CD4-positive, alpha-beta T cell treated with Interleukin-15 for 4 hours (primary cell): ENCODE measurements at places on chromosomes 16 and 17.

DNA sequence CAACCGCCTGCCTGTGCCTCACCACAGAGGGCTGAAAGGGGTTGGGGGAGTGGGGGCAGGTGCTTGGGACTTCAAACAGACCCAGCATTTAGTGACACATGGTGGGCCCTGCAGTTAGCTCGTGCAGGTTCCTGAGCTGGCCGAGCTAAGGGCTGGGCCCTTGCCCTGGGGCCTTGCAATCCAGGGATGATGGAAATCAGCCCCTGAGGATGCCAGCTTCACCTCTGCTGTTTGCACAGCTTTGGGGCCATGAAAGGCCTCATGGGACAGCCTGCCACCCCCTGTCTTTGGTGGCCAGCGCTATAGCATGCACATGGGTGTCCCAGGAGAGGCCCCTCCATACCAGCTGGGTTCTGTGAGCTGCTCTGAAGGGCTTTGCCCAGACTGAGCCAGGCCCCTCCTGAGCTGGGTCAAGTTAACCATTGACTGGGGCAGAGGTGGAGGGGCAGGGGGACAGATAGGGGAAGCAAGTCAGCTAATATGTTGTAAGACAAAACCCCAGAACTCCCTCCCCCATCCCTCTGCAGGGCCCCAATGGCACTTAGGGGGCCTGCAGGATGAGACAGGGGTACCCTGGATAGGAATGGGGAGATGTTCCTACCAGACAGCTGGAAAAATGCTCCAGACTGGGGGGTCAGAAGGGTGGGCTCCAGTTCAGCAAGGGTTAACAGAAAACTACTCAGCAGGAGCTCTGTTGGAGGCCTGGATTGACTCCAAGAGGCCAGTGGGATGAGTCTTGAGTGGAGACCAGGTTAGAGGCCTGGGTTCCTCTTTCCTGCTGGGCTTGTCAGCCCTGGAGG is 692 bp downstream of the PRR15L start:
- DNase-seq: no peak

DNA sequence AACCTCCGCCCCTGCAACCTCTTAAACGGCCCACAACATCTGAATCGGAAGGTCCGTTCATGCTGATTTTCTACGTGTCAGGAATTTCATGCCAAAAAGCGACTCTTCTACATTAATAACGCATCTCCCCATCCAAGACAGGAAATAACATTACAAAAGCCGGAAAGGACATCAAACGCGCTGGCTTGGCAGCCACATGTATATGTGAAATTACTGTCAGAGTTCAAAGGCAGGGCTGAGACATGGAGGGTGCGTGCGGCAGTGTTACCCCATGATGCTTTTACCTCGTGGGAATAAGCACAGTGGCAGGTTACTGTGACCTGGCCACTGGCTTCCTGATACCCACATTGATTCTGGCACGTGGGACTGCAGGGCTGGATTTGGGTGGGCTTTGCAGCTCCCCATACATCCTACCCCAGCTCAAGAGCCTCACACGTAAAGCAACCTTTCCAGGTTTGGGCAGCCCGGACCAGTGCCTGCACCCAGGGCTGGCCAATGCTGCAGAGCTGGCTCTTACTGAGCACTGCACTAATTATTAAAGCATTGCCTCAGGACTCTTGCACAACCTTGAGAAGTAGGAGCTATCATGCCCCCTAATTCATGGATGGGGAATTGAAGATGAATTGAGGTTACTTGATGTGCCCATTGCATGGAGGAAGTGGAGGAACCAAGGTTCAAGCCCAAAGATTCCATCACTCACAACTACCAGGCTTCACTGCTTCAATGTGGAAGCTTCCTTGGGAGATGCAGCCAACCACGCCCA is 120.6 kb upstream of the FOXF1 start:
- no peak for DNase-seq

- peak; percentile 65 for DNase-seq
These were observed at the start of gene GALK1 for GRCh38 chr17:75764711-75765421. Gene GALK1, minus strand, starts transcription at chr17:75765192. Its CDS starts 56 bp downstream, at chr17:75765136.

DNA sequence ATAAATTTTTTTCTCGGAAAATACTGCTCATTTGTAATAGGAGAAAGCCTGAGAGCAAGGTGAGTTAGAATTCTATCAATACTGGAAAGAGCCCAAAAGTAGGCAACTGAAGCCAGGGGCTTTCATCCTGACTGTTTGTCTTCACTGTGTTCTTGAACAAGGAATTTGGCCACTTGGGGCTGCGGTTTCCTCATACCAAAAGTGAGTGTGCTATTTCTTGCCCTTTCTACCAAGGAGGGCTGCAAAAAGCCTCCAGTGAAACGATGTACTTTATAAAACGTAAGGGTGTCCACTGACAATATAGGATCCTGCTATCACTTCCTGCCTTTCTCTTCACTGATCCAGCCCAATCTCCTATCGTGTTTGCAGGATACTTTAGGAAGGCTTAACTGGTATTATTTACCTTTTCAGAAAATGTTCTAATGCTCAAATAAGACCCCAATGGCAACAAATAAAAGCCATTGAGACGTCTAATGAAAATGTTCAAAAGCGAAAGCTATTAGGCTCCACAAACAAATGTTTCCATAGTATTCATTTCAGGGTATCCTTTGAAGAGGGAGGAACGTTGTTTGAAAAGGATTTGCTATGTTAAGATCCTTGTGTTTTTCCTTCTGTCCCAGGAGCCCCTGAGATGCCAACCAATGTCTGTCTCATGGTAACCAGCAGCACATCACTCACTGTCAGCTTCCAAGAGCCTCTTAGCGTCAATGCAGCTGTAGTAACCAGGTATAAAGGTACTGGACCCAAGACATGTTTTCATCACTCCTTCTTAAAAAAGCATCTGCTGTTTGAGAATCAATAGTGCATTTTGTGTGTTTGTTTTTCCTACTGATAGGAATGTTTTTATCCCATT is 219.3 kb upstream of the NOG start:
- no peak for DNase-seq

- DNase-seq: no peak
These were observed 313.3 kb upstream of the CCL2 start for GRCh38 chr17:33941744-33942143.

DNA sequence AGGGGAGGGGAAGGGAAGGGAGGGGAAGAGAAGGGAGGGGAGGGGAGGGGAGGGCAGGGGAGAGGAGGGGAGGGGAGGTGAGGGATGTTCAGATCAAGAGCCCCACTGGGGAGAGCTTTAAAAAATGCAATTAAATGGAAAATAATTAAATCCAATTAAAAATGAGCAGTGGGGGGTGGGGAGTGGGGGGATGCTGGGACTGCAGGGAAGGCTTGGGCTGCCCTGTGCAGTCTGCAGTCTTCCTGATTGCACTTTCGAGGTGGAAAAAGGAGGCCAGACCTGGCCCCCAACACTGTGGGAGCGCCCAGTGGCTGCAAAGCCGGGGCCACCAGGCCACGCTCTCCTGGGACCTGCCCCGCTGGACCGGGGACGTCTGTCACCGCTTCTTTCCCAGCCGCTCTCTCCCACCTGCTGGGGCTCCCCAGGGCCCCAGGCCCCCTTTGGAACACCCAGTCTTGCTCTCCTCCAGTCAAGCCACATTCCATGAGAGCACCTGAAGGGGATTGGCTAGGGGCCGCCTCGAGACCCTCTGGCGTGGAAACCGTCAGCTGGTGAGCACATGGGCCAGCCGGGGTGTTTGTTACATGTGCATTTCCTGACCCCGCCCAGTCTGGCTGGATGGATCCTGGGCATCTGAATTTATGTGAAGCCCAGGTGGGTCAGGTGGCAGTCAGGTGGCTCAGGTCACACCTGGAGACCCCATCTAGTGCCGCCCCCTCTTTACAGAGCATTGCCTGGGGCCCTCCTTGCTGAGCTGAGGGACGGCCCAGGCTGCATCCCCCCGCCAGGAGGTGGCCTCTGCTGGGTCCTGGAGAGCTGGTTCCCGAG is 37.6 kb upstream of the CBFA2T3 start:
- no peak for DNase-seq

GRCh38 chr17:38897176-38897575 is 27.3 kb downstream of the LASP1 start:
- DNase-seq: no peak

DNA sequence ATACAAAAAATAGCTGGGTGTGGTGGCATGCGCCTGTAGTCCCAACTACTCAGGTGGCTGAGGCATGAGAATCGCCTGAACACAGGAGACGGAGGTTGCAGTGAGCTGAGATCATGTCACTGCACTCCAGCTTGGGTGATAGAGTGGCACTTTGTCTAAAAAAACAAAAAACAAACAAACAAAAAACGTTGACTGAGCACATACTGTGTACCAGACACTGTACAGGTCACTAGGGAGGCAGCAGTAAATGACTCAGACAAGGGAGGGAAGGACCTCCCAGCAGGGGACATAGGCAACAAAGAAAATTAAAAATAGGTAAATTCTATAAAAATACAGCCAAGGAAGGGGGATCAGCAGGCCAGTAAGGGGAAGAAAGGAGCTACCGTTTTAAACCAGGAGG is 64.3 kb downstream of the SOCS1 start:
- DNase-seq: no peak

GRCh38 chr16:89404561-89404960 is 85.8 kb downstream of the ANKRD11 start:
- no peak for DNase-seq

- DNase-seq: no peak
These were observed 13.8 kb upstream of the GSDMA start for GRCh38 chr17:39949028-39949427.

- no peak for DNase-seq
These were observed 2.1 kb downstream of the CKLF start for GRCh38 chr16:66554495-66554894.

- DNase-seq: no peak
These were observed 54.1 kb upstream of the CNEP1R1 start for GRCh38 chr16:49970797-49971431.
